ENCODE measurements at places on chromosomes 4 and X.

GRCh38 chr4:25865586-25865985 is 2.8 kb upstream of the SEL1L3 start:
- no peak for DNase-seq

- DNase-seq: no peak
These were observed 300.9 kb upstream of the FAT4 start for GRCh38 chr4:125013891-125014290.

GRCh38 chr4:7159923-7160322 is 32.4 kb upstream of the SORCS2 start:
- no peak for DNase-seq

- no peak for DNase-seq
These were observed 29.0 kb downstream of the F9 start for GRCh38 chrX:139559383-139560042.

GRCh38 chr4:70754990-70755688 is 33.4 kb downstream of the RUFY3 start:
- no peak for DNase-seq

GRCh38 chr4:61379406-61379805 is 179.3 kb downstream of the ADGRL3 start:
- DNase-seq: no peak

DNA sequence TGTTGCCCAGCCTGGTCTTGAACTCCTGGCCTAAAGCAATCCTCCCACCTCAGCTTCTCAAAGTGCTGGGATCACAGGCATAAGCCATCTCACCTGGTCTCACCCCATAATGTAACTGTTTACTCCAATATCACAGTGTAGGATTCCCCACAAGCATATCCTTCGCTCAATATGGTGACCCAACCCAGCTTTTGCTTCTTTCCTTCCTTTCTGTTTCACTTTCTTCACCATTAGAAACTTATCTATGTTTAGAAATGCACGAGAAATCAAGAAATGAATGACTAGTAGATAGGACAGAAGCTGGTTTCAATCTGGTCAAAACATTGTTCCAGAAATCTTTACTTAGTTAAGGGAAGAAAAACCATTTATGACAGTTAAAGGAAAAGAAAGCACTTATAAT is 18.9 kb downstream of the TSPAN5 start:
- peak; percentile 29 for DNase-seq

GRCh38 chr4:57974821-57975220 is 864.6 kb upstream of the IGFBP7 start:
- no peak for DNase-seq

GRCh38 chrX:153831429-153832150 is 1.2 kb upstream of the PDZD4 start:
- DNase-seq: no peak

- DNase-seq: no peak
These were observed 76.0 kb upstream of the AP1S2 start for GRCh38 chrX:15930585-15930984.

DNA sequence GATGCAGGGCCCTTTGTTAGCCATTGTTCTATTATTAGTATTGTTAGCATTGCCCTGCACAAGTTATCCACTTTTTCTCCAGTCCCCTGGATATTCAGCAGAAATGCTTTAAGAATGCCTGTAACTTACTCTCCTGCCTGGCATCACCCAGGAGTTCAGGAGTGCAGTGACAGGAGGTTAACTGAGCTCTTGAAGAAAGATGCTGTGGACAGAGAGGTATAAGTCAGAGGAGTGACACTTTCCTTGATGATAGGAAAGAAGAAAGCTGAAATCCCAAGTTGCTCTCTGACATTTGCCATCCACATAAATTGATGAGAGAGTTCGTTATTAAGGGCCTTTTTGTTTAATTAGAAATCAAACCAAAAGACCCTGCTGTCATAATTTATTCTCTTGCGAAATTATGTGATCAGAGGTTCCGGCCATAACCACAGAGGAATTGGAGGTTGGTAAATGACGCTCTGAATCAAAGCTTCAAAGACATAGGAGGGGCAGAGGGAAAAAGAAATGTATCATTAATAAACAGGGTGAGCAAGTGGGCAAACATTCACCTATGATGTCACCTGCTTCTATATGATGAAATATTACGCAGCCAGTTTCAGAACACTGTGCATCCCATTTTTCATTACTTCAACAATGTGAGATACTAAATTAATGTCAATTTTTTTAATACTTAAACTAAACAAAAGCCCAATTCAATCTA is 230.2 kb upstream of the JADE1 start:
- no peak for DNase-seq

DNA sequence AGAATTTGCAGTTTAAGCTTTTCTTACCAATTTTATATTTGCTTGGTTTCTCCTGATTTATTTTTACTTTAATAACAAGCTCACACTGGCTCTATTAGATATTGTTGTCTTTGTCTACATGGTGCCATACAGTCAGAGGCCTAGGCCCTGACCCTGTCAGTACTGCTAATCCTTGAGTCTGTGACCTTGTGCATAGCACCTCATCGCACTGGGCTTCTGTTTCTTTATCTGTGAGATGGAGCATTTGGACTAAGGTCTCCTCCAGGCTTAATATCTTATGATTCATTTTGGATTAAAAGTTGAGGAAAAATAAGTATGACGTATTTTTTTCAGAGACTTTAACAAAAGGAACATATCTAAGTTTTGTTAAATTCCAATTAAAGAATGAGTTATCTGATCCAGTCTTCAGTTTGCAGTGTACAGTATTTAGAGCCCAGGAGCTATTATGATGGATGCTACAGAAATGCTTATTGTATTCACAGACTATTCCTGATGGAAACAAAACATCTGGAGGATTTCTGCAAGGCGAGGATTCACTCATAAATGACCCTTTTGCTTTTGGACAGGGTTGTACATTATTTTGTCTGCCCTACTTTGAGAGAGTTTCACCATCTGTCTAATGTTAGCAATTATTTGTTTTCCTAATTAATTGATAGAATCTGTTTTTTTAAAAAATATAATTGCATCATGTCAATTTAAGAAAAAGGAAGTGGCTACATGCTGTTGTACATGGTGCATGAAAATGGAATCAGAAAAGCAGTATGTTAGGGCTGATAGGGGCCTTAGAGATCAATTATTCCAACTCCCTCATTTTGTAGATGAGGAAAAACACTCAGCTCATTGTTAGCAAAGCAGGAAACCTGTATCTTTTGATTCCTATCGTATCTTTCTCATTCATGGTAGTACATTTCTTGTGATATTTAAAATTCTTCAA is 203.6 kb downstream of the BANK1 start:
- DNase-seq: no peak

- no peak for DNase-seq
These were observed 105.3 kb downstream of the DTHD1 start for GRCh38 chr4:36386691-36387090.

DNA sequence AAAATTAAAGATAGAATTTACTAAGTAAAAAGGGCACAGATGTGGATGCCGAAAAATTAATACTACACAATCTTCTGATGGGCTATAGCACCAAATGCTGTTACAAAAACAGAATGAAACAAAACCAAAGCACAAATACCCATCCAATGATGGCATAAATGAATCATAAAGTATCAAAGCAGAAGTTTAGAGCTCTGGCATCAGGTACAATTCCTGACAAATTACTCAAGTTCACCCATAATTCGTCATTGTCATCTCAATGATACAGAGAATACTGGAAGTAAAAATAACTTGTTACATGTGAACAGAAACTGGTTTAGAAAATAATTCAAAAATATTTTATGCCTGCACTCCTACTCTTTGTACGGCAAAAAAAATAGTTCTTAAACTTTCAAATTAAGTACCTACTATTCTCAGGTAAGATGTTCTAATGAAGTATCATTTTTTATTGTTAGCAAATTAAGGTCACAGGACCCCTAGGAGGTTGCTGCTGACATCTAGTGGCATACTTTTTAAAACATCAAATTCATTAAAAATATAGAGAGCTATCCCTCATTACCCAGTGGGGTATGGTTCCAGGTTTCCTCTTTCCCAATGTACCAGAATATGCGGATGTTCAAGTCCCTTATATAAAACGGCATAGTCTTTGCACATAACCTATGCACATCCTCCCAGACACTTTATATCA is 126.1 kb downstream of the INPP4B start:
- no peak for DNase-seq

DNA sequence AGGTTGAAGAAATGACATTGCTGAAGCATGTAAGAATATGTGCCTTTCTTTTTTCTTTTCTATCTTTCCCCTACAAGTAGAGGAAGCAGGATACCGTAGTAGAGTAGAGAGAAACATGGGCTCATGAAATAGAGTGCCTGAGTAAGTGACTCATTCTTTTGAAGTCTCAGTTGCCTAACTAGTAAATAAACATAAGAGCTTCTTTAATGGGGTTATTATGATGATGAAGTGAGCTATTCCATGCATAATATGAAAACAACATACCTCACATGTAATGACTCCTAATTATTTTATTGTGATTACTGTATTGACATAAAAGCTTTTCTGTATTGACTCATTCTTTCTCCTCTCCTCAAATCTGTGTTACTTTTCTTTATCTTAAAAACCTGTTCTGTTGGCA is 1538.2 kb downstream of the TECRL start:
- DNase-seq: no peak

- no peak for DNase-seq
These were observed 299.0 kb downstream of the KCNIP4 start for GRCh38 chr4:21649391-21650090.

DNA sequence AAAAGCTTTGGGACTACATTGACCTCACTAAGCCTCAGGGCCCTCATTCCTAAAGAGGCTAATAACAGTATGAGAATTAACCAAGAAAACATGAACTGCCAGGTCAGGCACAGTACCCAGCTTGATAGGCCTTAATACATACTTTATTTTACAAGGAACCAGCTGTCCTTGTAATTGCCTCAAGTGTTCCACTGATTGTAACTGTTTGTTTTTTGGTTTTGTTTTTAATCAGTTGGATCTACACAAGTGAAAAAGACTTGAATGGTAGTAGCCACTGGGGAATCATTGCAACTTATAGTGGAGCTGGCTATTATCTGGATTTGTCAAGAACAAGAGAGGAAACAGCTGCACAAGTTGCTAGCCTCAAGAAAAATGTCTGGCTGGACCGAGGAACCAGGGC is 35.6 kb downstream of the PKD2 start:
- DNase-seq: no peak

- no peak for DNase-seq
These were observed 218.6 kb downstream of the DCAF12L2 start for GRCh38 chrX:125947501-125947900.

DNA sequence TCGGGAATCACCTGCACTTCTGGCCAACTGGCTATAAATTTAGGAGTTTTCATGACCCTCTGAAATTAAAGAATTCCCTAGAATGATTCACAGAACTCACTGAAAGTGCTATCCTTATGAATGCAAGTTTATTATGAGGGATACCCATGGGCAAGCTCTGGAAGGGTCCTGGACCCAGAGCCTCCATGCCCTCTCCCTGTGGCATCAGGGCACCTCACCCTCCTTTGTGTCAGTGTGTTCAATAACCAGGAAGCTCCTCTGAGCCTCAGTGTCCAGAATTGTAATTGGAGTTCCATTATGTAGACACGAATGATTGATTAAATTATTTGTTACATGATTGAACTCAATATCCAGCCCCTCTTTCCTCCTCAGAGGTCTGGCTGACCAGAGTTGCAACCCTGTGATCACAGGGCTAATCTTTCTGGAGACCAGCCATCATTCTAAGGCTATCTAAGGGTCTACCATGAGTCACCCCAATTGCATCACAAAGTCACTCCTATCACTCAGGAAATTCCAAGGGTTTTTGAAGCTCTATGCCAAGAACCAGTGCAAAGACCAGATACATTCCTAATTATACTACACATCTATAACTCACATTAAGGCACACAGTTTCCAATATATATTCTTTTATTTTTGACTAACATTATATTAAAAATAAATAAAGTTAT is 8.9 kb downstream of the ANXA3 start:
- no peak for DNase-seq

GRCh38 chrX:94942603-94943002 is 1268.6 kb downstream of the FAM133A start:
- no peak for DNase-seq

GRCh38 chr4:75340561-75340960 is 173.6 kb downstream of the RCHY1 start:
- no peak for DNase-seq

DNA sequence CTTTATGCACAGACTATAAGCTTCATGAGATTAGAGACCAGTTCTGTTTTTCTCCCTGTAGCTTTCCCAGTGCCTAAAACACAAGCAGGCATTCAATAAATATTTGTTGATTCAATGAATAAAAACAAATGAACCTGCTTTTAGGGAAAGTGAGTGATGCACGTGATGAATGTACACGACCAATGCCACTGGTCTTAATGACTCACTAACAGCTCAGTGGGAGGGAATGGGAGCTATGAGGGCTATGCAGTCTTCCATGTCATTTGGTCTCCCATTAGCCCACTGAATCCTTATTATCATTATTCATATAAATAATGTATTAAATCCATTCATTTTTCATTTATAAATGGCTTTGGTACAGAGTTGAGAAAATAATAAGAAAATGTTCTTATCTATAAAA is 247.4 kb downstream of the FBXO8 start:
- DNase-seq: no peak

GRCh38 chr4:31390849-31391248 is 670.7 kb downstream of the PCDH7 start:
- no peak for DNase-seq

DNA sequence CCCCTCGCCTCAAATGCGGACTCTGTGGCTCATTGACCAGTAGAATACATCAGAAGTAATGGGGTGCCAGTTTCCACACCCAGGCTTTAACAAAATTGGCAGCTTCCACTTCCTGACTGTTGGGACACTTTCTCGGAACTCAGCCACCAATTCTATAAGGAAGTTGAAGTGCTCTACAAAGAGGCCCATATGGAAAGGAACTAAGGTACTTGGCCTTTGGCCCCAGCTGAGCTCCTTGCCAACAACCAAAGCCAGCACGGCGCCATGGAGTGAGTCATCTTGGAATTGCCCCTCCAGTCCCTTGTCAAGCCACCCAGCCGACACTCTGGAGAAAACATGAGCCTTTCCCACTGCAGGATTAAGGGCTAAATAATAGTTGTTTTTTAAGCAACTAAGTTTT is 262.2 kb upstream of the INTU start:
- no peak for DNase-seq

- no peak for DNase-seq
These were observed 626 bp downstream of the YTHDC1 start for GRCh38 chr4:68349279-68349648.

DNA sequence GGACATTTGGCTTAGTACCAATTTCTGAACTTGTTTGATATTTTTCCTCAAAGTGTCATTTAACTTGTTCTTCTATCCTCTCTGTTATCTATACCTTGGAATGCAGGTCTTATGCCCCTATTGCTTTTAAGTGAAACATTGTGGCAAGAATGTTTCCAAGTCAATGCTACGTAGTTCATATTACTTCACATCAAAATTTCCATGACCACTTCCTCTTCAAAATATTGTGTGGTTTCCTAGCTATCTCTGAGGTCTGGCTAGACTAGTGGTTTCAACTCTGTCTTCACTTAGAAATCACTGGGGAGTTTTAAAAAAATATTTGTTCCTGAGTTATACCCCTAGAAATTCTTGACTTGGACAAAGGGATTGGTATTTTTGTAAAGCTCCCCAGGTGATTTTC is 20.2 kb upstream of the RASGEF1B start:
- no peak for DNase-seq
